ENCODE measurements at places on chromosomes 5 and 9. TPM values are rescaled to one million over a fixed set of nuclear protein-coding genes. Genes with fewer than 3 reads are reported as not detected.
A peak's percentile ranks its signal among the peaks of the same experiment; 100 is the strongest.

Gene PCDHA8
- total RNA-seq, result not detected

DNA sequence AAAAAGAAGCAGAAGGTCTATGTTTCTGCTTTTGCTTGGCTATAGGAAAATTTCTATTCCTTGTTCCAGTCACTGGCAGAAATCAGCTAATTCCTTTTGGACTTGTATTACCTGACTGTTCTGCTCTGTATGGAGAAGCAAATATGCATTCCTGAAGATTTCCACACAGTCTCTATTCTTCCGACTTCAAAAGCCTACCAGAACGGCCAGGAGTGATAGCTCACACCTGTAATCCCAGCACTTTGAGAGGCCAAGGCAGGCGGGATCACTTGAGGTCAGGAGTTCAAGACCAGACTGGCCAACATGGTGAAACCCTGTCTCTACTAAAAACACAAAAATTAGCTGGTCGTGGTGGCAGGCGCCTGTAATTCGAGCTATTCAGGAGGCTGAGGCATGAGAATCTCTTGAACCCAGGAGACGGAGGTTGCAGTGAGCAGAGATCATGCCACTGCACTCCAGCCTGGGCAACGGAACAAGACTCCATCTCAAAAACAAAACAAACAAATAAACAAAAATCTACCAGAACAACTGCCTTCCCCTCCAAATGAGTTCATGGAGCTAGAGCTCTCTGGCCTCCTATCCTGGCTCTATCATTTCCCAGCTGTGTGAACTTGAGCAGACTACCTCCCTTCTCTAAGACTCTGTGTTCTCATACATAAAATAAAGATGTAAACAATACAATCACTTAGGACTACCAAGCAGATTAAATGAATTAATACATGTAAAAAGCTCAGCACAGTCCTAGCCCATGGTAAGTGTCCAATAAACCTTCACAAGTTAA, 17.0 kb downstream of the MYO10 start:
- no peaks in the 10 kb centered on the region for H3K27me3 ChIP-seq
- H3K27ac ChIP-seq, result no peak overlapping the region
- DNase-seq, result no peak
- peaks cover 6% of the 10 kb centered on the region for H3K36me3 ChIP-seq

DNA sequence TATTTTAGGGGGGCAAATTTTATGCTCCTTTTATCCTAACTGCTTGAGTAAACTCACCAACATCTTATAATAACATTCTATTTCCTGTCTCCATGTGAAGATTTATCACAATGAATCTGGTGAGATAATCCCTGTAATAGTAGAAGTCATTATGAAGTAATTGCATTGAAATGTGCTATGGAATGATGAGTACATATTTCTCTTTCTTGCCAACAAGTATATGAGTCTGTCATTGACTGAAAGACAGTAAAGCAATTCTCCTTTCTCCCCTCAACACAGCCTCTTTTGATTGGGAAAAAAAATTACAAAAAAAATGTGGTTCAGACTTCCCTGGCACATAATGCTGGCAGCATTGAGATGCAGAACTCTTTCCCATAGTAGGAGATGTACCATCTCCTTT, 459.2 kb upstream of the RGMB start:
- H3K4me1 ChIP-seq, result peaks cover 52% of the 10 kb centered on the region
- no peaks in the 10 kb centered on the region for H3K36me3 ChIP-seq
- no peaks in the 10 kb centered on the region for H3K27me3 ChIP-seq
- H3K27ac ChIP-seq, result peak overlapping the region; percentile 83
- H3K4me3 ChIP-seq, result no peak overlapping the region

GRCh38 chr9:79691496-79691895, 119.7 kb downstream of the TLE4 start:
- H3K36me3 ChIP-seq, result no peaks in the 10 kb centered on the region
- no peak overlapping the region for H3K27ac ChIP-seq
- H3K27me3 ChIP-seq, result no peaks in the 10 kb centered on the region
- H3K4me3 ChIP-seq, result no peak overlapping the region
- no peak for DNase-seq

DNA sequence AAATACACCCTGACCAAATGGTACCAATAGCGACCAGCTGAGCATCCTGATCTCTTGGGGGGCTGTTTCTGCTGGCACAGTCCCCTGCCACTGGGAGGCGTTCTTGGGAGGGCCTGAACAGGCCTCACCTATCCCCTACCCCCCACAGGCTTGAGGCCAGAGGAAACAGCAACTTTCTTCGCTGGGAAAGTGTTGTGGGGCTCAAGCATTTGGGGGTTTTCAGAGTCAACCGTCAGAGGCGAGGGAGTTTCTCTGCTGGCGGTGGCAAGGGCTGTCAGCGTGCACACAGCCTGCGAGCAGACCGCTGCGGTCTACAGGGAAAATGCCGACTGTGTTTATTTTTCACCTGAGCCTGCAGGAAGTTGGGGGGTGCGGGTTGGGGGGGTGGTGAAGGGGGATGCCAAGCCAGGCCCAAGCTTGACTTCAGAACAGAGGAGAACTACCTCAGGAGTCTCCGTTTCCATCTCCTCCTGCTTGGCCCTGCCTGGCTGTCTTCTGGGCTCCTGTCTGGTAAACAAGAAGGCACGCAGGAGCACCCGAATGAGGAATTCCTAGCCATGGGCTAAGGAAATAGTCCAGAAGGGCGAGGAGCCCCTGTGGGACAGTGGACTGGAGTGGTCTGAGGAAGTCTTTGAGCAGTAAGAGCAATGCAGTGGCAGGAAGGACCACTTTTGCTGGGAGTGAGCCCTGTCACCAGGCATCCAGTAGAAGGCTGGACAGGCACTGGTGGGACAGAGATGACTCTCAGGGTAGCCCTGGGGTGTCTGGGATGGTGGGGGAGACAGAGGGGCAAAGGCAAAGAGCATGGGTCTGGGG, 18.1 kb downstream of the TCF7 start:
- H3K27ac ChIP-seq, result no peak overlapping the region
- H3K27me3 ChIP-seq, result no peaks in the 10 kb centered on the region
- peaks cover 4% of the 10 kb centered on the region for H3K36me3 ChIP-seq
- DNase-seq, result no peak

Gene DMGDH
- not detected for total RNA-seq

- no peak overlapping the region for H3K4me3 ChIP-seq
- no peak overlapping the region for H3K27ac ChIP-seq
- no peak for DNase-seq
- no peaks in the 10 kb centered on the region for H3K27me3 ChIP-seq
- no peaks in the 10 kb centered on the region for H3K4me1 ChIP-seq
Measured at GRCh38 chr9:71895117-71895516, 15.9 kb downstream of the ABHD17B start.

GRCh38 chr5:169374111-169374510, 73.2 kb upstream of the SLIT3 start:
- H3K4me1 ChIP-seq, result no peaks in the 10 kb centered on the region
- H3K27ac ChIP-seq, result no peak overlapping the region
- no peak for DNase-seq
- H3K36me3 ChIP-seq, result no peaks in the 10 kb centered on the region
- H3K4me3 ChIP-seq, result no peak overlapping the region

DNA sequence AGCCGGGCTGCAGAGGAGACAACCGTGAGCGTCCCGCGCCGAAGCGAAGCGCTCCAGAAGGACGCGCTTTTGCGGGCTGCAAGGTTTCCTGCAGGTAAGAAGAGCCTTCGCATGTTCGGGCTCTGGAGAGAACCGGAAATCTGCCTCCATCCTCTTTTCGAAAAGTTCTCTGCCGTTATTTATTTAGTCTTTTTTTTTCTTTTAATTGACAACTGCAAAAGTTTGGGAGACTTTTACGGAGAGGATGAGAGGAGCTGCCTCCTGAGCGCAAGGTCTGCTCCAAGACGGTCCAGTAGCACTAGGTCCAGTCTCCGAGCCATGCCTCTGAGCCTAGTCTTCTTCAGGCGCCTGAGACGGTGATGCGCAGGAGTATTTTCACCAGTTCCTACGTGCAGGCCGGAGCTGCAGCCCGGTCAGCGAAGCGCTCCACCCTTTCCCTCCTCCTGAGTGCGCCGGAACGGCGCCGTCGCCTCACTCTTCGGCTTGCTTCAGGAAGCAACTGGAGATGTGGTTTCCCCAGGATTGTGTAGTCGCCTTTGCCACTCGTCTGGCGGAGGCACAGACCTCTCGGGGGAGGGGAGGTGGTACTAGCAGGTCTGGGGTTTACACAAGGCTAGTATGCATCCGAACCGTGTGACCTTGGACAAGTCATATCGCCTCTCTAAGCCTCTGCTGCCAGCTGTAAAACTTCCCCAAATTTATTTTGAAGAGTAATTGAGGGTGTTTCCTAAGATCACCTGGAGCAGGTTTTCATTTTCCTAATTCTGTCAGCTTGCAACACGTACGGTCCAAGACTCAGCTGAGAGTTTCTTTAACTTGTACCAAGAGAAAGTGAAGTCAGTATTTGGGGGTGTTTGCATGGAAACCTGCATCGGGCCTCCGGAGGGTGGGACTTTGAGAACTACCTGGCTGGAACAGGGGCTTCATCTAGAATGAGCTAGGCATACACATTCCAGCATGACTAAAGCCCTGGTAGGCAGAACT, 4.5 kb downstream of the POU4F3 start:
- no peak overlapping the region for H3K27ac ChIP-seq
- H3K4me1 ChIP-seq, result peaks cover 5% of the 10 kb centered on the region
- no peaks in the 10 kb centered on the region for H3K36me3 ChIP-seq
- peaks cover 51% of the 10 kb centered on the region for H3K27me3 ChIP-seq
- no peak overlapping the region for H3K4me3 ChIP-seq

Gene LMX1B
- 1.2 TPM for total RNA-seq

DNA sequence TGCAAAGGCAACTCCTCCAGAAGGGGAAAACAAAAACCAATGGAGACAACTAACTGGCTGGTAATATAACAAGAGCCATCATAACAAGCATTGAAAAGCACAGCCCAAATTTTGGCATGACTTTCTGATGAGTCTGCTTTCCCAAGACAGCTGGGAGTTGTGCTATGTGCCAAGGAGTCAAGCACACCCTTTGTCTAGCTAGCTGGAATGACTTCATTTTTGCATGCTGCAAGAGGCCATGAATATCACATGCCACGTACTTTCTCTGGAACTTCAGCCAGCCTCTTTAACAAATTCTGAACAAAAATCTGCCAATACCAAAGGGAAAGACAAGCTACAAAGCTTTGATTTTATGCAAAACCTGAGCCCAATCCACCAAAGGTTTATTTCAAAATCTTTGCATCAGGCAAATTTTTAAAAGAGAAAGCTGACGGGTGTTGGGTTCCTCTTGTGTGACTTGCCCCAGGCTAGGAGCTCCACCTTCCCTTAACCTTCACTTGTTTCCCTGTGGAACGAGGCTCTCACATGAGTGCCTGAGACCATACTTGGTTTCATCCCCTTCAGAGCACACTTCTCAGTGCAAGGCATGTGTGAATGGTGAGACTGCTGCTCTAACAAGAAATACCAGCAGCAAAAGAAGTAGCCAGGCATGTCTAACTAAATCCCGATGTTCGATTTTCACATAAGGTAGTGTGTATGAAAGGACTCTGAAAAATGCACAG, 47.3 kb downstream of the S1PR3 start:
- no peak overlapping the region for H3K4me3 ChIP-seq
- H3K4me1 ChIP-seq, result no peaks in the 10 kb centered on the region
- DNase-seq, result peak; percentile 12
- H3K36me3 ChIP-seq, result no peaks in the 10 kb centered on the region

DNA sequence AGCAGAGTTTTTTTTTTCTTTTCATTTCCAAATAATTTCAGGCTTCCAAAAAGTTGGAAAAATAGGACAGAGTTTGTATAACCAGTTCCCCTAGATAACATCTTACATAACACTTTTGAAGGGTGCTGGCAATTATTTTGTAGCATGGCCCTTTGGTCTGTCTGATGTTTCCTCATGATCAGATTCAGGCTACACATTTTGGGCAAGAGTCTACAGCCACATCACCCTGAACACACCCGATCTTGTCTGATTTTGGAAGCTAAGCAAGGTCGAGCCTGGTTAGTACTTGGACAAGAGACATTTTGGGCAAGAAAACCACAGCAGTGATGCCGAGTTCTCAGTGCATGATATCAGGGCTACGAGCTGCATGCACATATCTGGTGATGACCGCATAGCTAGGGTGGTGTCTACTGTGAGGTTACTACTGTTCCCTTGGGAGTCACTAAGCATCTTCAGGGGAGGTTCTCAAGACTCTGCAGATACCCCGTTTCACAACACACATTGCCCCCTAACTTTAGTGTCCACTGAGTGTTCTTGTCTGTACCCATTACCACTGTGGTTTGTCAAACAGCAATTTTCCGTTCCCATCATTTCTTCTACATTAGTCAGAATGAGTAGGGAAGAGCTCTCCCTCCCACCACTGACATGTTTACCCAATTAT, 86.2 kb downstream of the TTC39B start:
- H3K27me3 ChIP-seq, result no peaks in the 10 kb centered on the region
- H3K4me3 ChIP-seq, result no peak overlapping the region
- DNase-seq, result no peak
- H3K36me3 ChIP-seq, result no peaks in the 10 kb centered on the region
- H3K27ac ChIP-seq, result no peak overlapping the region

DNA sequence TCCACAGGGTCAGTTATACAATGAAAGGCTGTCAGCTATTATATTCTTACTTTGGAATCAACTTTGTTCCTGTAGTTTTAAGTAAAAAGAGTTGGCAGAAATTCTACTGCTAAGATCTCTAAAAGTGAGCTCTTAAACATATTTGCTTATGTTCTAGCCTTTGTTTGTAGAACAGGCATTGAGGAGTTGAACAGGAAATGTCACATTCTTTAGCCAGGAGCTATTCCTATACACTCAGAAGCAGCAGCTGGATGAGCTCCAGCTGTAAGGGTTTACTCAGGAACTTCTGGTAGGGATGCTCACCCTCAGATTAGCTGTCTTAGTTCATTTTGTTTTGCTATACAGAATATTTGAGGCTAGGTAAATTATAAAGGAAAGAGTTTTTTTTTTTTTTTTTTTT, 22.4 kb upstream of the SPINK14 start:
- peak; percentile 100 for DNase-seq
- no peaks in the 10 kb centered on the region for H3K27me3 ChIP-seq
- H3K4me1 ChIP-seq, result peaks cover 48% of the 10 kb centered on the region

DNA sequence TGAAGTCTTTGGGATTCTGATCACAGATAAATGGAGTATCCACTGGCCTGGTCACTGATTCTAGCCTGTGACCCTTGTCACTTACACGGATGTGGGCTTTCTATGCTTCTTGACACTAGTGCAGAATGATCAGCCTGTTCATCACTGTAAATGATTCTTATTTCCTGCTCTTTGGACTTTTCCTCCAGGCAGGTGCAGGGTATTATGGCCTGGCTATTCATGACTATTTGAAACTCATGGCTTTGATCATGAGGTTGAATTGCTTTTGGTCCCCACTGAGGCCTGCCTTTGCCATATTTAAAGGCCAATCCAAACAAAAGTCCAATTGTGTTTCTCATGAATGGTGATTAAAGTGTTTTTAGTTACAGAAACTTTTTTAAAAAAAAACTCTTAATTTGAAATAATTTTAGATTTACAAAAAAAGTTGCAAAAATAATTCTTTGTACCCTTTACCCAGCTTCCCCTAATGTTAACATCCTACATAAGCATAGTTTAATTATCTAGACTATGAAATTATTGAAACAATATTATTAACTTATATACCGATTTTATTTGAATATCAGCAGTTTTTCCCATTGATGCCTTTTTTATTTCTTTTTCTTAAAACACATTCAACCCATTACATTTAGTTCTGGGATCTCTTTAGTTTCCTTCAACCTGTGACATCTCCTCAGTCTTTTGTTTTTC, 68.1 kb downstream of the GALNT10 start:
- H3K4me3 ChIP-seq, result no peak overlapping the region
- H3K27me3 ChIP-seq, result no peaks in the 10 kb centered on the region
- no peak for DNase-seq
- H3K36me3 ChIP-seq, result no peaks in the 10 kb centered on the region
- H3K4me1 ChIP-seq, result no peaks in the 10 kb centered on the region
- no peak overlapping the region for H3K27ac ChIP-seq

- no peak overlapping the region for H3K4me3 ChIP-seq
- no peak overlapping the region for H3K27ac ChIP-seq
- H3K27me3 ChIP-seq, result no peaks in the 10 kb centered on the region
- peaks cover 13% of the 10 kb centered on the region for H3K4me1 ChIP-seq
Measured at GRCh38 chr5:9775339-9775738, 145.2 kb upstream of the TAS2R1 start.

Gene ECM2
- total RNA-seq, result not detected

Gene WASHC1
- 21.7 TPM for total RNA-seq

Gene PCDHA1
- not detected for total RNA-seq

All from PC-3 (cell line).